ENCODE measurements at places on chromosomes 1 and 21.

DNA sequence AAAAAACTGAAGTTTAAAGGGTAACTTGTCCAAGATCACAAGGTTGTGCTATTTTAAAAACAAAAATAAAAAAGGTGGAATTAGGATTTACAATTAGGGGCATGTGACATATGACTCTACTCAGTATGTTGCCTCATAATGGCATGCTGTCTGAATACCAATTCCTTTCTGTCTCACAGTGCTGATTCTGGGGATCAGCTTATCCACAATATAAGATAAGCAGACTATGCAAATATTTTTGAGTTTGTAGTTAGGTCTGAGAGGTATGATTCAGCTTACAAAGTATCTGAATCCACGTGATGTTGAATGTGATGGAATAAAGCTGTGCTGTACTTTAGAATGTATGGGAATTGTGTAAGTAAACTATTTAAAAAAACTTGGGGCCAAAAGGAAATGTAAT lies 216.6 kb downstream of the HHIPL2 start:
- DNase-seq = no peak

GRCh38 chr1:56321150-56321490 lies 258.2 kb downstream of the PLPP3 start:
- DNase-seq = no peak

GRCh38 chr1:155940482-155940992 lies 901 bp upstream of the RXFP4 start:
- DNase-seq = no peak

DNA sequence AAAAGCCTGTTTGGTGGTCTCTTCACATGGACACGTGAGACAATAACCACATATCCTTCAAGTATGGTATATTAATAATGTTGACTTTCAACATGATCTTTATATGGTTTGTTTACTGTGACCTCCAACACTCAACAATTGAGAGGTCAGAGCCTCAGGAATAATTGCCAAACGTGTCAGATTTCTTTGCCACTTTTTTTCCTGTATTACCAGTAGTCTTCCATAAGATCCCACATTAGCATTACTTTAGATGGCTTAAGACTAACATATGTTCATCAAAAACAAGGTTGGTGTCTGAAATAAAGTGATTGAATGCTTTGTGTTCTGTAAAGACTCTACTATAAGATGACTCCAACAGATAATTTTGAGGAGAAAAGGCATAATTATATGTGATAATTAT lies 118.7 kb upstream of the F3 start:
- no peak for DNase-seq

DNA sequence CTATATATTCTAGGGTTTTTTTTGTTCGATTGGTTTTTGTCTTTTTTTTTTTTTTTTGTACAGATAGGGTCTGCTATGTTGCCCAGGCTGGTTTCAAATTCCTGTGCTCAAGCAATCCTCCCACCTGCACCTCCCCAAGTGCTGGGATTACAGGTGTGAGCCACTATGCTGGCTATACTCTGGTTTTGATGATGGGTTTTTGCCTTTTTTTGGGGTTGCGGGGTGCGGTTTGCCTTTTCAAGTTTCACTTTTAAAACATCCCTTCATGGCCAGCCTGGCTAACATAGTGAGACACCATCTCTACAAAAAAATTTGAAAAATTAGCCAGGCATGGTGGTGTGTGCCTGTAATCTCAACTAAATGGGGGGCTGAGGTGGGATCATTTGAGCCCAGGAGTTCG lies 10.0 kb downstream of the KDM5B start:
- no peak for DNase-seq

- DNase-seq = no peak
Observed at GRCh38 chr1:109796484-109797302, 33.0 kb upstream of the EPS8L3 start.

- DNase-seq = no peak
Observed at GRCh38 chr1:3151456-3151855, 82.5 kb downstream of the PRDM16 start.

DNA sequence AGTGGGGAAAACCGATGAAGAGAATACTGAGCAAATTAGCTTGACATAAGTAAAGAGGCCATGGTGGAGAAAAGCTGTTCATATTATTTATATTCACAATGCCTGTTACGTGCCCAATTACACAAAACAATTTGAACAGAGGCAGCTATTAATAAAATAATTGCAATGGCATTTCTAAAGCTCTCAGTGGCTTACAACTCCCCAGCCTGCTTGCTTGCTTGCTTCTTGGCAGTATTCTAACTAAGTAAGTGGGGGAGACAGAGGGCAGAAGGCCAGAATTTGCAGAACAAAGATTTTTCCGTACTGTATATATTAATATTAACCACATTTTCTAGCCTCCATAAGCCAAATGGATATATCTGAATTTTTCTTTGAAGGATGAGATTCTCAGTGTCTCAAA lies 12.9 kb downstream of the PTPN14 start:
- no peak for DNase-seq

- DNase-seq = no peak
Observed at GRCh38 chr1:83527987-83528386, 470.9 kb downstream of the TTLL7 start.

DNA sequence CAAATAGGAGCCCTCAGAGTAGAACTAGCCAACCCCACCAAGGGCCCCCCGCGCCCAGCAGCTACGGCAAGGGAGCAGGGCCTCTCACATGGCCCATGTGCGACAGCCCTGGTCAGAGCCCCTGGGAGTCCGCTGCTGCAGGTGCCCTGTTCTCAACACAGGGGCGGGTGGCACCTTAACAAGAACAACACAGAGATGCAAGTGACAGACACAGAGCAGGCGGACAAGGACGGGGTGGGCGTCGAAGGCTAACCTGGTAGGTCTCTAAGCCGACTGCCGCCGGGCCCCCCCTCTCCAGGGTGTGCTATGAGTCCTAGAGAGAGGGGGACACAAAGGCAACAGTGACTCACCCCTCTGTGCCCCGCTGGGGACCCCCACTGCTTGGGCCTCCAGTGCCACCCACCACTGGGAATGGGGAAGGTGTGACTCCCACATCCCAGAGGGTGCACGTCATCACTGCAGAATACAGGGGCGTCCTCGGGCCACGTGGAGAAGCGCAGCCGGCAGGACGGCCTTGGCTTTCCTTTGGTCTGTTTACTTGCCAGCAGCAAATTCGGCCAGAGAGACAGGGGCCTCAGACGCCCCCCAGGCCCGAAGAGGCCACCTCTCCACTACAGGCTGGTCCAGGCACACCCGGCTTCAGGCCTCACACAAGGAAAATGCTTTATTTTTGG lies 44.8 kb downstream of the PRDM15 start:
- DNase-seq = no peak

- DNase-seq = no peak
Observed at GRCh38 chr1:76010802-76011201, 63.7 kb upstream of the ST6GALNAC3 start.

DNA sequence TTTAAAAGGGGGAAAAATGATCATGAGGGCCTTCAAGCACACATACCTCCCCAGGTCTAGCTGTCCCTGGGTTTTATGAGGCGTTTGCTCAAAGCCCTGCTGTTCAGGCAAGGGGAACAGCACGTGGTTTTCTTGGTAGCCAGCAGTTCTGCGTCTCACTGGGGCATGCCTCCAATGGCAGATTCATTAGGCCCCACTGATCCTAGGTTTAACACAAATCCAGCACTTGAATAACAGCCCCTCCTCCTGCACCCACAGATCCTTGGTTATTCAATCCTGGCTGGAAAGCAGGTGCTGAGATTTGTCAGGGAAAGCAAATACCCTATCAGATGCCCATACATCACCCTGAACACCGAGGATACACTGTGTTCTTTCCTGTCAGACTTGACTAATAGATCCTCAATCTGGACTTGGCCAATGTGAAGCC lies 106.4 kb downstream of the ZC3H11B start:
- DNase-seq = no peak

- no peak for DNase-seq
Observed at GRCh38 chr1:202016022-202016810, 5.8 kb downstream of the ELF3 start.

DNA sequence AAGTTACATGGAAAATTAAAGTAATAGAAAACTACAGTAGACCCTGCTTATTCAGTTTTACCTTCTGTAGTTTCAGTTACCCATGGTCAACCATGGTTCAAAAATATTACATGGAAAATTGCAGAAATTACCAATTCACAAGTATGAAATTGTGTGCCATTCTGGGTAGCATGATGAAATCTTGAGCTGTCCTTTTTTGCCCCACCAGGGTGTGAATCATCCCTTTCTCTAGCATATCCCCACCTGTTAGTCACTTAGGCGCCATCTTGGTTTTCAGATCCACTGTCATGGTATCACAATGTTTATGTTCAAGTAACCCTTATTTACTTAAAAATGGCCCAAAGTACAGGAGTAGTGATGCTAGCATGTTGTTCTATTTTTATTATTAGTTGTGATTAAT lies 3.5 kb upstream of the LRIF1 start:
- DNase-seq = no peak

DNA sequence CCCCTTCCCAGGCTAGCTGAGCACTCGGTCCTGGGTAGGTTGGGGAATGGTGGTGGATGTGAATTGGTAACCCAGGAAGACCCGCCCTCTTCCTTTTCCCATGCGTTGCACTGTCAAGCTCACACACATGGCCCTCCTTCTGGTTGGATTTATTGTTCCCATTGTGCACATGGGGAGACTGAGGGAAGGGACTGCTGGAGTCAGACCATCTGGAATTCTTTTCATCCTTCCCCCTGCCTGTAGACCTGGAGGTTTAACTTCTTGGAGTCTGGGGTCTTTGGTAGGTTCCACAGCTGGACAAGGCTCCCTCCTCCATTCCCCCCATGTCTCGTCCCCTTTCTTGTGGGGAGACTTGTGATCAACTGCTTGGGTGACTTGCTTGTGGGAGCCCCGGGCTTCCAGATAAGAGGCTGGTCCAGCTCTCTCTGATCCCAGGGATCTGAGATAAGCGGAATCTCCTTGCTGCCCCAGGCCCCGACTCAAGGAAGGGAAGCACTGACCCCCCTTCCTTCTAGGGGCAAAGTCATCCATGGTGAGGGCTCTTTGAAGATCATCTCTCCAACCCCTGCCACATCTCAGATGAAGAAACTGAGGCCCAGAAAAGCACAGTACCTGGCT lies 55.7 kb upstream of the SYNC start:
- no peak for DNase-seq

GRCh38 chr1:168725831-168726230 lies 3.2 kb downstream of the DPT start:
- no peak for DNase-seq

GRCh38 chr1:237851210-237851845 lies 39.4 kb downstream of the ZP4 start:
- DNase-seq = peak; percentile 12

DNA sequence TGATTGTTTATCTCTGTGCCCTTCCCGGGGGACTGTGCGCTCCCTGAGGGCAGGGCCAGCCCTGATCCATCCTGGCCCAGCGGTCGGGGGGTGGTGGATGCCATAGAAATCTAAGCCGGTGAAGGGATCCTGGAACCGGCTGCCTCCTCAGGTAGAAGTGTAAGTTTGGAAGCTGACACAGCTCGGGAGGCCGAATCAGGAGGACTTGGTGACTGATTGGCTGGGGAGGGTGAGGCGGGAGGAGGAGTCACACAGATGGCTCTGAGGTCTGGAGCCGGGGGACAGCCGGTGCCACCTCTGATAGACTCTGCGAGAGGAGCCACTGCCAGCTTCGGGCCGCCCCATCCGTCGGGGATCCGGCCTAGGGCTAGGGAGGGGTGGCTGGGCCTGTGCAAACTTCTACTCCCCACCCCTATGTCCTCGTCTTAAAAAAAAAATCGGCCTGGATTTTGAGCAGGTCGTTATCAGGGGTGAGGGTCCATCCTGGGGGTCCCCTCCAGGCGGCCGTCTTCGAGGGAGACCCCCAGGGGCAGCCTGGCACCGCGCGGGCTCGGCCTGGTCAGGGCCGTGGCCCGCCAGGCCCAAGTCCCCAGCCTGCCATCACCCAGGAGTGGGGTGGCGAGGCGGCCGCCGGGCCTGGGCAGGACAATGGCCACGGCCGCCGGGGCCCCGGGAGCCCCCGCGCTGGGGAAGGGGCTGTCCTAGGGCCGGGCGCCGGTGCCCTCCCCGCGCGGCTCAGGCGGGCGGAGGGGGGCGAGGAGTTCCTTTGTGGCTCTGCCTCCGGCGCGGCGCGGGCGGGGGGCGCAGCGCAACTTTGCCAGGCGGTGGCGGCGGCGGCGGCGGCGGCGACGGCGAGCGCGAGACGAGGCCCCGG lies 708 bp upstream of the ZNF362 start:
- peak; percentile 48 for DNase-seq

GRCh38 chr1:241749945-241750695 lies 97.9 kb upstream of the EXO1 start:
- DNase-seq = no peak

GRCh38 chr1:110477445-110477957 lies 26.6 kb downstream of the PROK1 start:
- peak; percentile 10 for DNase-seq

DNA sequence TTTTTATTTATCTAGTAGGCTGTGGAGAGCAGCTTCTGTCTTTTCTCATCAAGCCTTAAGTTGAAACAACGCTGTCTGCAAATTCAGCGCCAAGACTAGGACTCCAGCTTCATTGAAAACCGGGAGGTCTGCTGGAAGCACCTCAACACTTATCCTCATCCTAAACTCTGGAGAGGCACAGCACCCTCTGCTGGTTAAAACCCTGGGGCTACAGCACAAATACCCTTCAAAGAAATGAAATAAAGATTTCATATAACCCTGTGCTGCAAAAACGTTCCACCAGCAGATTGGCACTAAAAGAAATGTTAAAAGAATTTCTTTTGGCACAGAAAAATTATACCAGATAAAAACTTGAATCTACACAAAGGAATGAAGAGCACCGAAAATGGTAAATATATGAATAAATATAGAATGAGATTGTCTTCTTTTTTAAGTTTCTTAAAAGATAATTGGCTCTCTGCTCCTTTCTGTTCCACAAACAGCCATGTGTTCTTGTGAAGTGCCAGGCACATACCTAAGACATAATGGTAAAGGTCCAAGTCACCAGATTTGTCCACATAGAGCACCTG lies 227.7 kb upstream of the SAMSN1 start:
- peak; percentile 52 for DNase-seq

GRCh38 chr1:107533436-107533835 lies 392.6 kb downstream of the NTNG1 start:
- DNase-seq = no peak

GRCh38 chr1:230176871-230177411 lies 109.9 kb downstream of the GALNT2 start:
- DNase-seq = peak; percentile 19
